ENCODE measurements at places on chromosomes 16 and 17.

GRCh38 chr17:38872027-38872511 is 2.2 kb downstream of the LASP1 start:
- DNase-seq = no peak

- no peak for DNase-seq
Measured at GRCh38 chr16:82963653-82964052, 336.9 kb downstream of the CDH13 start.

- no peak for DNase-seq
Measured at GRCh38 chr17:77042476-77043231, 98.1 kb upstream of the SEC14L1 start.

GRCh38 chr17:17714261-17714866 is 33.1 kb downstream of the RAI1 start:
- no peak for DNase-seq

DNA sequence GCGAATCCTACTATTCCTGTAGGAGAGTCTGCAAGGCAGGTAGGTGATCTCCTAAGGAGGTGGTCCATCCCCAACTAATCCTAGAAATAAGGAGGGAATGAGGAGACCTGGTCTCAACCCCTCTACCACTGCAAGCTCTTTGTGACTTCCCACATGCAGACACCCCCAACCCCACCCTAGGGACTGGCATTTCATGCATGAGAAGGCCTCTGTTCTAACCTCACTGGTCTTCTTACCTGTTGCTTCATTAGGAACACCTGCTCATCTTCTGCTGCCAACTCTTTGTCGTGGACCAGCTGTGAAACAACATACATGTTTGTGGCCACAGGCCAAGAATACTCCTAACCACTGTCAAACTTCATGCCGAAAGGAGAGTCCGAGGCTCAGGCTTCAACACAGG is 22.6 kb downstream of the DYNC1LI2 start:
- DNase-seq = no peak

DNA sequence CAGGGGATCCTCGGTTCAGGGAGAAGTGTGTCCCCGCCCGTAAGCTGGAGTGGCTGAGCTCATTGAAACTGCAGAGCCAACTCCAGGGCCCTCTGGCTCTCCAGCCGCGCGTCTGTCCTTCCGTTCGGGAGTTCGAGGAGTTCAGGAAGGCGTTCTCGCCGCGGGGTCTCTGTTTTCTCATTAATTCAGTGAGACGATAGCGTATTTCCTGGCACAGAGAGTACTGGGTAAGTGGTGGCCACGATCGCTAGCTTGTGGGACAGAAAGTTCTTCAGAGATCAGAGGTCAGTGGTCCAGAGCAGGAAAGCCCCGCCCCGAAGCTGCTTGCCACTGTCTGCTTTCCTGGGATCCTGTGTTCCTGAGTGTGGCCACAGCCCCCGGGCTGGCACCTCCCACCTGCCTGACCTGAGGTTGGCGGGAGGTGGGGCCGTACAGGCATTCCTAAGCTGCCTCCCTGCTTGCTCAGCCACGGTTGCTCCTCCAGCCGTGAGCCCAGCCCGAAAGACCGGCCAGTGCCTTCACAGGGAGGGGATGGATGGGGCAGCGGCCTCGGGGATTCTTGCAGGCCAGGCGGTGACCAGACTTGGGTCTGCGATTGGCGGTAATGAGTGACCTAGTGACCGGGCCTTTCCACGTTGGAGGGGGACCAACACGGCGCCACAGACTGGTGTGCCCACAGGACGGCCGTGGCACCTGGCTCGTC is 8.9 kb downstream of the BAIAP2 start:
- DNase-seq = no peak

DNA sequence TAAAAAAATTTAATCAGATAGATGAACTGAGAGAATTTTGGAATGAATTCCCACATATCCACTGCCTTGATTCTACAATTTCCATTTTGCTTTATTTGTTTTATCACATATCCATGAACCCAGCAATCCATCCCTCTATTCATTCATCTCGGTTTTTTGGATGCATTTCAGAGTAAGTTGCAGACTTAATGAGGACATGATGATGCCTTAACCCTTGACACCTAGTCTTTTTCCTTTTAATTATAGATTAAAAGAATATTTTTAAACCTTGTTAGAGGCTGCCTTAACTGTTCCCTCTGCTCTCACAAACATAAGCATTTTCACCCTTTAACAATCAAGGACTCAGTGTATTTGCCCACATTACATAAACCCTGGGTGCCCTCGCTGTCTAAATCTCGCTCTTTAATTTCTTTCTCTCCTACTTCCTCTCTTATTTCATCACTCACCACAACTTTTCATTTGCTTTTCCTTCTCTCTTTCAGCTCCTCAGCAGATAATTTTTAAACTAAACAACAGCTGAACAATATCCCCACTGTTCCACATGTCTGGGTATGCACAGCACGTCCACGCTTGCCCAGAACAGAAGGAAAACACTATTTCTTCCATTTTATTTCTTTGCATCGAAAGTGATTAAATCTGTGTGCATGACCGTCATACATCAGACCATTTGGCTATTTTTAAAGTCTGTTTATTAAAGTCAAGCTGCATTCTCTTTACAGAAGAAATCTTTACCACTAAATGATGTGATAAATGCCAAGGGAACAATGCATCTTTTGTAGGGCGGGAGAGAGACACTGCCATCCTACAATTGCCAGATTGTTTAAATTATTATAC is 39.9 kb downstream of the IQCK start:
- no peak for DNase-seq

Measured in activated CD4-positive, alpha-beta T cell treated with anti-CD3 and anti-CD28 coated beads, Interleukin-2, amount 50 U/mL, for 24 hours (primary cell).